ENCODE measurements at places on chromosomes 2 and 18.

DNA sequence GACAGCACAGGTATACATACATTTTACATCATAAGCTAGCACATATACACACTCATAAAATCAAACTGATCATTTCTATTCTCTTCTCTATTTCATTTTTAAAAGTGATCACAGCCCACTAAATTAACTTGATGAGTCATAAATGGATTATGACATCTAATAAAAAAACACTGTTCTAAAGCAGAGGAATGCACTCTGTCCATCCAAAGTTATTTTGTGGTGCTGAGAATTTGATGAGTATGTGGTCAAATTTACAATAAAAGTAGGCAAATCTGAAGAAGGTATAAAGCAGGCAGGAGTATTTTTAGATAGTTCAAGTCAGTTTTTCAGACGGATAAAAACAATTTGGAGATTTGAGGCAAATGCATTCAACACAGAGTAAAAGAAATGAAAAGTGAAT lies 104.4 kb downstream of the NOL4 start:
- DNase-seq = no peak

DNA sequence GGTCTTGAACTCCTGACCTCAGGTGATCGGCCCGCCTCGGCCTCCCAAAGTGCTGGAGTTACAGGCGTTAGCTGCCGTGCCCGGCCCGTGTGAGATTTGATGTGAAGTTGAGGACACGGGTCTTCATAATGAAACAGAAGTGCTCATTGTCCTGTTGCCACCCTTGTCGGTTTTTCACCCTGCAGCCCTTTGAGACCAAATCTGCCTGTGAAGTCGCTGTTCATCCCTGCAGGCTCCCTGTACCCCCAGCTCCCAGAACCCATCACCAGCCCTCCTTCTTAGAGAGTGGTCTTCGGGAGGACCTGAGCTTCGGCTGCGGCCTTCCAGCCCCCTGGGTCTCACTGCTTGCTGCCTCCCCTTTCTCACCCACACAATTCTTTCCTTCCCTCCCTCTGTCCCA lies 325.2 kb downstream of the GBX2 start:
- no peak for DNase-seq

DNA sequence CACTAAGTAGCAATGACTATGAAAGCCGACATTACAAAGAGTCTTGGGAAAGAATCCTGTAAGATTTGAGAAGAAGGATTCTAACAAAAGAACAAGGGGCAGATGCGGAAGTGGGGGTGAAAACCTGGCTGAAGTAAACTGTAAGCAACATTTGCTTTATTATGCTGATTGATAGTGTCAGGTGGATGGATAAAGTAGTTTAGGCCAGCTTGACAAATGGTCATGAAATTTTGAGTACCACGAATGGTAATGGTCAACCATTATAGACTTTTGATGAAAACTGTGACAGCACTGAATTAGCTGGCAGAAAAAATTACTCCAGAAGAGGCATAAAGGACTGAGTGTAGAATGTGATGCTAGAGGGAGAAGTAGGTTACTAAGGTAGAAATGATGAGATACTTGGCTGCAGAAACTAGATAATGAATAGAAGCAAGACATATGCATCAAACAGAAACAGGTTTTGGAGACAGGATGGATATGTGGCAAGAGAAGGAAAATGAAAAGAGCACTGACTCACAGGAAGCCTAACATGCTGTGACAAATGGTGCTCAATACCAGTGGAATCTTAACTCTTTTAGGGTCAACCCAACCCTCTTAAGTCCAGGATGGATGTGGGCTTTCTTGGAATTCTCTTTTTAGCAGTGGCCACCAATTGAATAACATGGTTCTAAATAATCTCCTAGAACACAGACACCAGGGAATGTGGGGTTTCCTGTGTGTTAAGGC lies 6.8 kb downstream of the THUMPD2 start:
- no peak for DNase-seq

DNA sequence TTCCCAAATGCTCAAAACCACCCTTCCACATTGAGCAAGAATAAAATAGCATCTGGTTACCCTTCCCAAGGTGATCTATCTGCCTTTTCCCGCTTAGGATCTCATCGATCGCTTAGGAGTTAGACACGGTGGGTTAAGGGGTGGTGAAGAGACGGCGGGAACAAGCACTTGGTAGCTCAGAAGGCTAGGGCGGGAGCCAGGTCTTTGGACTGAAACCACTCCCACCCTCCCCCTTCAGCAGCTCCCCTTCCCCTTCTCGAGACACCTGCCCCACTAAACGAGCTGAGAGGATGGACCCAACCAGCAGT lies 513 bp downstream of the THOC1 start:
- DNase-seq = no peak

- DNase-seq = no peak
These were observed 1650.9 kb upstream of the TMEFF2 start for GRCh38 chr2:193845604-193846003.

GRCh38 chr2:10283106-10284062 lies 19.3 kb upstream of the HPCAL1 start:
- DNase-seq = no peak

- no peak for DNase-seq
These were observed 14.1 kb downstream of the RIF1 start for GRCh38 chr2:151423760-151424159.

GRCh38 chr2:240604291-240604938 lies 17.9 kb downstream of the CAPN10 start:
- DNase-seq = peak; percentile 87

DNA sequence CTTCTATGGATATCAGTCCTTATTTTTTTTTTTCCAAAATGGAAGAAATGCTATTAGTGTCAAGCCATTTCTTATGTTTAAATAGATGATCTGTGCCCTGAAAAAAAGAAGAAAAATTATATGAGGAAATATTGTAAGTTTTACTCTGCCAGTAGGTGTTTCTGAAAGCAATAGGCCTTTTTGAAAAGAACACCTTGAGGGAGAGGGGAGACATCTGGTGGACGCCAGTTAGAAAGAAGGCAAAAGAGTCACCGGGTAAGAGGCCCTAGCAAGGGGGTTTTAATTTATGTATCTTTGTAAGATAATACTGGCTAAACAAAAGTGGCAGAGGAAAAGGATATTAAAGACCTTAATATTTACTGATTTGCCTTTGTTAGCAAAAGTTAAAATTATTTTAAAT lies 56.1 kb downstream of the DYNAP start:
- no peak for DNase-seq

GRCh38 chr2:119724656-119725485 lies 34.9 kb upstream of the PTPN4 start:
- no peak for DNase-seq

- DNase-seq = peak; percentile 76
These were observed 25.9 kb upstream of the IMPA2 start for GRCh38 chr18:11955239-11956029.

GRCh38 chr2:109208951-109209335 lies 79.9 kb downstream of the SH3RF3 start:
- DNase-seq = no peak

GRCh38 chr18:75185460-75185859 lies 23.5 kb downstream of the PTGR3 start:
- no peak for DNase-seq

- no peak for DNase-seq
These were observed 105.1 kb downstream of the KCNF1 start for GRCh38 chr2:11016735-11017388.

GRCh38 chr2:134290358-134290757 lies 36.5 kb downstream of the MGAT5 start:
- no peak for DNase-seq
